CD4-positive, alpha-beta T cell treated with Interferon gamma for 1 hour (primary cell): ENCODE measurements at places on chromosomes 16 and 17.

DNA sequence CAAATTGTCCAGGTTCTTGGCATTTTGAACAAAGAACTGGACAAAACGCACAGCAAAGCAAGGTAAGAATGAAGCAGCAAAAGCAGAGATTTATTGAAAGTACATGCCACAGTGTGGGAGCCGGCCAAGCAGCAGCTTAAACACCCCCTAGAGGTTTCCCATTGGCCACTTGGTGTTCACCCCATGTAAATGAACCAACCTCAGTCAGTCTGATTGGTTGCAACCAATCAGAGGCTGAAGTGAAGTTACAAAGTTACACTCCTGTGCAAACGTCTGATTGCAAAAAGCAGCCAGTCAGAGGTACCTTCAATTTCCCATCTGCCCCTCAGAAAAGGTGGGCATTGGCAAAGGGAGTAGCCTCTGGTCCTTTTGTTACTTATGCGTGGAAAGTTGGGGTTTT is 8.8 kb upstream of the ZNF263 start:
- no peak for DNase-seq

DNA sequence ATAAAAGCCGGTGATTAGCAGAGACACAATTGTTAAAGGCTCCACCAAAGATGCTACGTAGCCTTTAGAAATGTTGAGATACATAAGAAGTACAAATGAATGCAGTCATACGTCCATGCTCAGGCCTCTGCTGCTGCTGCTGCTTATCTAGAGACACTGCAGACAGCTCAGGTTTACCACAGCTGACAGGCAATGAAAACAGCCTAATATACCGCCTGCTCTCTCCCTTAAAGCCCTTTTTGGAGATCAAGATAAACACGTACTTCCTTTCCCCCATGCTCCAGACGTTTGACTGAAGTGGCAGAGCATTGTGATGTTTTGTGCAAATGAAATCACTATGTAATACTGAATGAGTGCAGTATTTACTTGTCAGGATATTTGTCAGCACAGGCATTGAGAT is 185.3 kb downstream of the AATF start:
- DNase-seq: no peak

- peak; percentile 40 for DNase-seq
These were observed 470 bp upstream of the CDK3 start for GRCh38 chr17:76000016-76000754.

GRCh38 chr17:73592501-73592961 is 51.7 kb downstream of the SDK2 start:
- DNase-seq: no peak

GRCh38 chr17:16820979-16821543 is 131.0 kb downstream of the CCDC144A start:
- DNase-seq: no peak

DNA sequence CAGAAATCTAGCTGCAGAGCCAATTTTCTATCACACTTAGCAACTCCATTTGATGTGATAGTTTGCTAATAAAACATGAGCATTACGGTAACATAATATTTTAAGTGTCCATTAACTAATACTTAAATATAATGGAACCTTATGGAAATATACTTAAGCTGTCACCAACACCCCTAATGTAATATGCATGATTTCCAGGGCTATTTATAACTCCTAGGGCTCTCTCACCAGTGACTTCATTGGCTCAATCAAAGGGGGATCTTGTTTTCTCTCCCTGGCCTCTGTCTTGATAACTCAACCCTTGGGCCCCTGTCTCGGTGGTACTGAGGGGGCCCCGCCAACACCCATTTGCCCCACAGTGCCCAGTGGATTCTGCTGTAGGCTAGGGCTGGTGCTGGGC is 170.4 kb downstream of the SALL1 start:
- DNase-seq: no peak

- no peak for DNase-seq
These were observed 3.0 kb downstream of the NUBP2 start for GRCh38 chr16:1785846-1786170.

DNA sequence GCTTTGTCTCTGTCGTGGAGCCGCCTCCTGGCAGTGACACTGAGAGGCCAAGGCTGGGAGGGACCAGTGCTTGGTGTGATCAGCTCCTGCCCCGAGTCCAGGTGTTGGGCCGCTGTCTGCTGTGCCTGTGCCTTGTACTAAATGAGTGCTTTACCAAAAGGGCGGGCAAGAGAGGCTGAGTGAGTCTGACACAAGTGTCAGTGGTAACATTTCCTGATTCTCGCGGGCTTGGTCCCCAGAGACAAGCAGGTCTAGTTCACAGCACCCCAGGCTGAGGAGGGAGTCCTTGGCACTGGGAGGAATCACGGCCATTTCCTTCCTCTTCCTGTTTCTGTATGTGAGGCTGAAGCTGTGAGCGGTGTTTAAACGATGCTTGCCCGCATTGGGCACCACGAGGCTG is 30.2 kb downstream of the PLD6 start:
- DNase-seq: peak; percentile 32

GRCh38 chr16:68090130-68090529 is 5.0 kb downstream of the NFATC3 start:
- no peak for DNase-seq

GRCh38 chr17:10109146-10109545 is 89.3 kb downstream of the GAS7 start:
- DNase-seq: no peak

- DNase-seq: no peak
These were observed 12.1 kb upstream of the TMEM92 start for GRCh38 chr17:50262001-50262794.

GRCh38 chr17:63838631-63839171 is 3.8 kb downstream of the SMARCD2 start:
- DNase-seq: no peak

DNA sequence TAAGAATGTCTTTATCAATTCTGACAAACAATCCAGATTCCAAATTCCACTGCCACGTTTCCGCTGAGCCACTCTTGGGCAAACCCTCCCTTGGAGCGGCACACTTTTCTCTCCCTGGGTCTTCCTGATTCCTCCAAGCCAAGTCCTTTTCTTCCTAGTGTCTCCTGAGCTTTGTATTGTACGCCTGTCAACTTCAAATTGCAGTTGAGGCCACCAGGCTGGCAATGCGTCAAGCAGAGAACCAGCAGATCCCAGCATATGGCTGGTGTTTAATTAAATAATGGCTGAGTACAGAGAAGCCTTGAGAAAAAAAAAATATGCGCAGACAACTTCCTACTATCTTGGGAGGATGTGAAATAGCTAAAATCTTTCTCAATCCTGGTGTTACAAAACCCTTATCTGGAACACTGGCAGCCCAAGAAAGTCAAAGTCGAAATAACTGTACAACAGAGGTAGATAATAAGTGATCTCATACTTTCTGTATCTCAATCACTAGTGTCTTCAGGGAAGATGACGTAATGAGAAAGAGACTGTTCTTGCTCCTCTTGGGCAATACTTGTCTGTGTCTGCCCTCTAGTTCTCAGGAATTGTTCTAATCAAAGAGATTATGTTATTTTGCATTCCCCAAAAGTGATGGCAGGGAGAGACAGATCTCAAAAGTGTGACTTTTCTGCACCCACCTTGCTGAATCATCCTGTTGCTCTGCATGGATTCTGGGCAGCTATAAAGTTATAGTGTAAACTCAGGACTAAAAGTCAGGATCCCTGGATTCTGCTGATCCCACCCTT is 15.0 kb downstream of the SMIM36 start:
- no peak for DNase-seq

DNA sequence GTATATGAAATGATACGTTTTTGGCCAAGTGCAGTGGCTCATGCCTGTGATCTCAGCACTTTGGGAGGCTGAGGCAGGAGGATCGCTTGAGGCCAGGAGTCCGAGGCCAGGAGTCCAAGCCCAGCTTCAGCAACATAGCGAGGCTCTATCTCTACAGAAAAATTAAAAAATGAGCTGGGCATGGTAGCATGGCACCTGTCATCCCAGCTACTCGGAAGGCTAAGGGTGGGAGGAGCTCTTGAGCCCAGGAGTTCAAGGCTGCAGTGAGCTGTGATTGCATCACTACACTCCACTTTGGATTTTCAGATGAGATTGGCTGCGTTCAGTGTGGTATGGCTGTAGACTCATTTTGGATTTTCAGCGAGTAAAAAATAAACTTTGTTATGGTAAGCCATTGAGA is 112.4 kb downstream of the DNAH3 start:
- no peak for DNase-seq

DNA sequence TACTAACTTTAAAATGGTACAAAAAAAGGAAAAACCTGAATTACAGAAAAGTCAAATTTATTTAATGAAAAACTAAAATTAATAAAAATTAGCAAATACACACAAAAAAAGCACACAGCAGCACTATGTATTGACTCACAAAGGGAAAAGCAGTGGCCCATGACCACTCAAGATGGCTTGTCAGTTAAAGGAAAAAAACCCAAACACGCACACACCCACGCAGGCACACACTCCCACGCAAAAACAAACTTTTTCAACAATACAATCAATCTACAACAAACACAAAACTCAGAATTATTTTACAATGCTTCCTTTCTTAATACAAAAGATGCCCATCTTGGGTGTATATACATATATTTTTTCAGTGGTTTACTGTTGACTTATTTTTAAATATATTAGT is 24.2 kb downstream of the SIAH1 start:
- no peak for DNase-seq

DNA sequence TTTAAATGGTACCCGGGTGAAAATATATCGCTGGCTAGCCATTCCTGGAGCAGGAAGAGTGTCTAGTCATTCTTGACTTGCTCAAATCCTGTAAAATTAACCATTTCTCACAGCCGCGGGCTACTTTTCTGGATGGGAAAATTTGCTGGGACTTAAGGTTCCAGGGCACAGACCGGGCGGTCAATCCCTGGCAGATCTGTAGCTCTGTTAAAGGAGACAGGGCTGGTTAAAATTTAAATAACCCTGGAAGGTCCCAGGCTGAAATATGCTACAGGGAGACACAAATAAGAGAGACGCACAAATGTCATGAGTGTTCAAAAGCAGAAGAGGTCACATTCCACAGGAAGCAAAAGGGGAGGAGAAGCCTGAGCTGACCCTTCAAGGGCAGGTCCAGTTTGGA is 229.6 kb upstream of the HSBP1 start:
- no peak for DNase-seq

DNA sequence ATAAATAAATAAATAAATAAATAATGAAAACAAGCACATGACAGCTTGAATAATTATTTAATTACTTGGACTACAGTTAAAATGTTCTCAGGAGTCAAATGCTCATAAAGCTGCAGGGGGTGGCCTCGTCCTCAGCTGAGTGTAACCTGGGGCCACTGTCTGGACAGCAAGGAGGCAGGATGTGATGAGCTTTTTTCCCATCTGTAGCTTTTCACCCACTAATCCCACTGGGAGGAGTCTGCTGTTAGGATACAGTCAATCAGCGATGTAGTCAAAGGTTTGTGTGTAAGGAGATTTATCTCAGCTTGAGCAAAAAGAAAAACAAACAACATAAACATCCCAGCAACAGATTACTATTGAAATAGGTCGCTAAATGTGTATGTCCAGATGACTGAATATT is 22.5 kb downstream of the ZCCHC14 start:
- no peak for DNase-seq

DNA sequence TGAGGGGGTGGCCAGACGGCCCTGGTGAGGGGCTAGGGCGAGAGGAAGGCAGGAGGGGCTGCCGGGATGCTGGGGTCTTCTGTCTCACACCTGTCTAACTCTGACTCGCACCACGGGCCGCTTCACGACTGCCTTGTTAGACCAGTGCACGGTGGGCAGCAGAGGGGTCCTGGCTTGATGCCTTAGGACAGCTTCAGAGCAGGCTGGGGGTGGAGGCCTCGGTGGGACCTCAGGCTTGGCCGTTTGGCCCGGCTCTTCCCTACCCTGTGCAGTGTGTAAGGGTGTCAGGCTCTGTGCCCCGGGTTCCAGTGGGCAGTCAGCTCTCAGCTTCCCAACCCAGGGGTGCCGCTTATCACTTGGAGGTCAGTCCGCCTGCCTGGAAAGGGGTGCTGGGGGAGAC is 100.7 kb downstream of the OR1D5 start:
- DNase-seq: no peak
